ENCODE measurements at places on chromosomes 6 and 20.

DNA sequence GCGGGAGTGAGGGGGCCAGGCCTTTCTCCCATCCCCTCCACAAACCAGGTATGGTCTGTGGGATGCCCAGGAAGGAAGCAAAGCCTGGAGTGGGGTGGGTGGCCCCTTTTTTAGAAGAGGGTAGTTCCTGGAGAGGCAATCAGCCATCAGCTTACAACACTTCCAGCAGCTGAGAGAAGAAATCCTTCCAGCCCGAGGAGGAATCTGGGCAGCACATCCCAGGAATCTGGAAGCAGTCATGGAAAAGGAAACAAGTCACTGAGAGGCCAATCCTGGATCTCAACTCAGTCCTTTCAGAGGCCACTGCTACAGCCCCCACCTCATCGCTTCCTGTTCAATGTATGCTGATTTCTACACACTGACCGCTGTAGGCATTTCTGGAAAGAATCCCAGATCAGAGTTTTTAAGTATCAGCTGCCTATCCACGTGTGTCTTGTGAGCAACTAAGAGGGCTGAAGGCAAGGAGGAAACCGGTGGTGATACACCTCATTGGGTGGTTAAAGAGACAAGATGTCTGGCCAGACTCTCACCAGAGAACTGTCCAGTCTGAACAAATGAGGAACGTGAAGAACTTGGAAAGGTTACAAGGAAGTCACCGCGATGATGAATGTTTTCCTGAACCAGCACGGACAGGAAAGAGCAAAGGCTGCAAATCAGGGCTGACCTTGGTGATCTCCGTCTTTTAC lies 92.9 kb upstream of the SHLD1 start:
- no peaks in the 10 kb centered on the region for H3K27me3 ChIP-seq
- H3K4me3 ChIP-seq, result no peak overlapping the region
- H3K4me1 ChIP-seq, result no peaks in the 10 kb centered on the region
- H3K27ac ChIP-seq, result peak overlapping the region; percentile 69
- no peaks in the 10 kb centered on the region for H3K36me3 ChIP-seq

- no peaks in the 10 kb centered on the region for H3K27me3 ChIP-seq
- no peaks in the 10 kb centered on the region for H3K4me1 ChIP-seq
- DNase-seq, result no peak
- no peak overlapping the region for H3K4me3 ChIP-seq
Observed at GRCh38 chr20:39282619-39283092, 320.5 kb downstream of the DHX35 start.

DNA sequence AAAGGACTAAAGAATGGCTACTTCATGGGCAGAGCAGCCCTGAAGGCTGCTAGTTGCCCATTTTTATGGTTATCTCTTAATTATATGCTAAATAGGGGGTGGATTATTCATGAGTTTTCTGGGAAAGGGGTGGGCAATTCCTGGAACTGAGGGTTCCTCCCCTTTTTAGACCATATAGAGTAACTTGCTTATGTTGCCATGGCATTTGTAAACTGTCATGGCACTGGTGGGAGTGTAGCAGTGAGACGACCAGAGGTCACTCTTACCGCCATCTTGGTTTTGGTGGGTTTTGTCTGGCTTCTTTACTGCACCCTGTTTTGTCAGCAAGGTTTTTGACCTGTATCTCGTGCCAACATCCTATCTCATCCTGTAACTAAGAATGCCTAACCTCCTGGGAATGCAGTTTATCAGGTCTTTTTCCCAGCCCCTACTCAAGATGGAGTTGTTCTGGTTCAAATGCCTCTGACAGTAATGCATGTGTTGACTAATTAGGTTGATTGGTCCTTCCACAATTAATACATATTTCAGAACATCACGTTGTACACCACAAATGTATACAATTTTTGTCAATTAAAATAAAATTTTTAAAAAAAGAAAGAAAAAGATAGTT lies 139.5 kb downstream of the PDE7B start:
- H3K27ac ChIP-seq, result no peak overlapping the region
- H3K27me3 ChIP-seq, result no peaks in the 10 kb centered on the region
- no peaks in the 10 kb centered on the region for H3K36me3 ChIP-seq

- no peaks in the 10 kb centered on the region for H3K36me3 ChIP-seq
- H3K27me3 ChIP-seq, result no peaks in the 10 kb centered on the region
- H3K4me3 ChIP-seq, result no peak overlapping the region
- no peak overlapping the region for H3K27ac ChIP-seq
Observed at GRCh38 chr20:53857723-53858236, 212.6 kb downstream of the BCAS1 start.

DNA sequence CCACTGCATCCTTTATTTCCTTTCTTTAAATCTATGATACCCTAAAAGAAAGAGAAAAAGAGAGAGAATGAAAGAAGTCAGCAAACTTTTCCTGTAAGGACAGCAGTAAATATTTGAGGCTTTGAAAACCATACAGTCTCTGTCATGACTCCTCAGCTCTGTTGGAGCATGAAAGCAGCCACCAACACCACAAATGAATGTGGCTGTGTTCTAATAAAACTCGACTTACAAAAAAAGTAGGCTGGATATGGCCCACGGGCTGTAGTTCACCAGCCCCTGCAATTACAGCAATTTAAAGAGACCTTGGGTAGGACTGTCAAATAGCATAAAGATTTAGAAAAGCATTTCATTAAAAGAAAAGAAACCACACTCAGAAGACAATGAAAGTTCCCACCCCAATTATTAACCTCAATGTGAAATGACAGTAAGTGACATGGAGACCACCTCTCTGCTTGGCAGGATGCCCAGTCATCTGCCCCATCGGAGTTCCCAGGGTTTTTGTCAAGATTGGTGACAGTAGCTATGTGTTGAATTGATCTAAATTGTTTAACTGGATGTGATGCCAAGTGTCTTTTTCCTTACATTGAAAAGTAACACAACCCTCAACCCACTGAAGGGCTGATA lies 50.9 kb downstream of the TNFRSF21 start:
- no peaks in the 10 kb centered on the region for H3K36me3 ChIP-seq
- no peak overlapping the region for H3K4me3 ChIP-seq
- no peak overlapping the region for H3K27ac ChIP-seq
- DNase-seq, result no peak
- no peaks in the 10 kb centered on the region for H3K27me3 ChIP-seq

GRCh38 chr6:251920-252319 lies 40.4 kb upstream of the DUSP22 start:
- no peaks in the 10 kb centered on the region for H3K36me3 ChIP-seq
- no peak overlapping the region for H3K4me3 ChIP-seq
- H3K27me3 ChIP-seq, result no peaks in the 10 kb centered on the region
- DNase-seq, result no peak

GRCh38 chr20:47991875-47992488 lies 206.7 kb upstream of the SULF2 start:
- H3K27ac ChIP-seq, result no peak overlapping the region
- H3K4me3 ChIP-seq, result no peak overlapping the region
- H3K36me3 ChIP-seq, result no peaks in the 10 kb centered on the region
- DNase-seq, result no peak

DNA sequence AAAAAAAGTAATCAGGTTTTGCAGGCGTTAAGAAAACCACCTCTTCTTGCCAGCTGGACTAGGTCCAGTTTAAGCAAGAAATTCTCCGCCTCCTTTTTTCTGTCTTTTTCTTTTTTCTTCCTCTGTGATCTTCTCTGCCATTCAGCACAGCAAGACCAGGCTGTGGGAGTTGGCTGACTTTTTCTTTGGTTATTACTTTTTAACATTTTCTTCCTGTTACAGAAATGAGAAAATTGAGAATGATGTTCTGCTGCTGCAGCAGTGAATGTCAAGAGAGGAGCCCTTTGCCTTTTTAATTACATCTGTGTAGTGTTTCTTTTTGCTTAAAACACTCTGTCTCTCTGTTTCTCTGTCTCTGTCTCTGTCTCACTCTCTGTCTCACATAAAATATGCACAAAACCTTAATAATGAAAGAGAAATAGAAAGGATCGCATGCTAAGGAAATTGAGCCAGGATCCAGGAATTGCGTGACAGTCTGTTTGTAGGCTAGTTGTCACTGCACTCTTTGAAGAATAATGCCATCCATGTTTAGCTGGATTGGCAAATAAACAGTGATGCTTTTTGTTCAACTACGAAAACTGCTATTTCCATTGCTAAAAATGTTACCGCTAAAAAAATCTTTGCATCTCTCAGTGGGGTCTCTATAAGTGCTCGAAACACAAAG lies 103.2 kb upstream of the SUPT3H start:
- no peak overlapping the region for H3K4me3 ChIP-seq
- no peak overlapping the region for H3K27ac ChIP-seq
- H3K27me3 ChIP-seq, result no peaks in the 10 kb centered on the region
- no peak for DNase-seq
- H3K4me1 ChIP-seq, result no peaks in the 10 kb centered on the region

DNA sequence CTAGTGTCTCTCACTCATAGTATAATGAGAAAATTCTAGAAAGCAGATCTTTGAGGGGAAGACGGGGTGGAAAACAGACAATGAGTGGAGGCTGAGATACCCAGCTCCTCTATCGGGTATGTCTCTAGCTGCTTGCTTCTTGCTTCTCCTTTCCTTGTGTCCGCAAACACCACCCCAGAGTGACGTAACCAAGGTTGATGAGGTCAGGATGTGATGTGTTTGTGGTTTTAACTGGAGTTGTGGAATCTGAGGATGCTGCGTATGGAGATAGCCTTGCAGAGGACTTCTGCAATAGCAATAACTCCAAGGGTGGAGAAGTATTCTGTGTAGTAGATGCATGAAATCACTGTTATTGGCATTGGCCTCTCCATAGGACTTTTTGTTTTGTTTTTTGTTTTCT lies 132.7 kb upstream of the IFNGR1 start:
- peak overlapping the region; percentile 48 for H3K27ac ChIP-seq
- no peak overlapping the region for H3K4me3 ChIP-seq
- peaks cover 6% of the 10 kb centered on the region for H3K4me1 ChIP-seq

- H3K4me3 ChIP-seq, result no peak overlapping the region
- H3K27ac ChIP-seq, result no peak overlapping the region
- H3K27me3 ChIP-seq, result no peaks in the 10 kb centered on the region
- no peak for DNase-seq
- no peaks in the 10 kb centered on the region for H3K36me3 ChIP-seq
Observed at GRCh38 chr6:22779062-22779461, 209.7 kb downstream of the HDGFL1 start.

DNA sequence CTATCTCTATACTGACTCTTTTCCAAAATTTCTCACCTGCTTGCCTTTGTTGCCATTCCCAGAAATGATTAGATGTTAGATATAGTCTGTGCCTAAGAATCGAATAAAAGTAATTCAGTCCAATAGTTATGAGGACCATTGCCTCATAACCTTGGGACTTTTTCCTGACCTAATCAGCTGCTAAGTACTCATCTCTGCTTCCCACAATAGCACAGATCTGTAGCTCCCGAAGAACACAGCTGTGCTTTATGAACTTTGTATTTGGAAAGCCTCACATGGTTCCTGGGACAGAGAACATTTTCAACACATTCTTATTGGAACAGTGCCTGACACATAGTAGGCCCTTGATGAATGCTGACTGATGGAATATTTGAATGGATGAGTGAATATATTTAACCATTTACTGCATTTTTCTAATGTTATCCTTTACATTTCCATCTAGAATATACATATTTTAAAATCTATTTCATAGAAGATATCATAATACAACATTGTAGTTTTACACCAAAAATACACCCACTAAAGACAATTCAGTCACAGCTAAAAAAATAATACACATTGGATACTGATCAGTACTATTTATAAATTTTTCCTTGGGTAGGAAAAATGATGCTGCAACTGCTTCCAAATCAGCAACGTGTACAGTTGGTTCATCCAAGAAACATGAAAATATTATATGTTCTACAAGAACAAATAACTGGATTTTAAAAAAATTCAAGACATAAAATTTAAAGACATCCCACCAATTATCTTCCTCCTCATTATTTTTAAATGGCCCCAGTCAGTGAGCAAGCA lies 53.9 kb downstream of the HS3ST5 start:
- no peaks in the 10 kb centered on the region for H3K4me1 ChIP-seq
- H3K27me3 ChIP-seq, result peaks cover 5% of the 10 kb centered on the region
- no peak overlapping the region for H3K4me3 ChIP-seq
- no peaks in the 10 kb centered on the region for H3K36me3 ChIP-seq
- no peak for DNase-seq

DNA sequence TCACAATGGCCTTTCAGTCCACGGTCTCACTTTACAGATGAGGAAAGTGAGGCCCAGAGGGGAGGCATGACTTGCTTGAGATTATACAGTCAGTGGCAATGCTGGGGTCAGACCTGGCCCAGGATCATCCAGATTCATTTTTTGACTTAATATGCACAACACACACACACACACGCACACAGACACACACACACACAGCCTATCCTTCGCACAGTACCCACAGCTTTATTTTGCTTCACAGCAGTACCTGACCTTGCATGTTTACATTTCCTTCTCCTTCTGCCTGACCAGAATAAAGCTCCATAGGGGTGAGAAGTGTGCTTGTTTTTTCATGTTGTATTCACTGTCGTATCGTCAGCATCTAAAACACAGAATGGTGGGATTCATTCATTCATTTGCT lies 79.8 kb downstream of the VEGFA start:
- H3K27me3 ChIP-seq, result no peaks in the 10 kb centered on the region
- H3K27ac ChIP-seq, result no peak overlapping the region
- DNase-seq, result no peak
- peaks cover 2% of the 10 kb centered on the region for H3K4me1 ChIP-seq
